ENCODE measurements at places on chromosomes 3 and 15.

DNA sequence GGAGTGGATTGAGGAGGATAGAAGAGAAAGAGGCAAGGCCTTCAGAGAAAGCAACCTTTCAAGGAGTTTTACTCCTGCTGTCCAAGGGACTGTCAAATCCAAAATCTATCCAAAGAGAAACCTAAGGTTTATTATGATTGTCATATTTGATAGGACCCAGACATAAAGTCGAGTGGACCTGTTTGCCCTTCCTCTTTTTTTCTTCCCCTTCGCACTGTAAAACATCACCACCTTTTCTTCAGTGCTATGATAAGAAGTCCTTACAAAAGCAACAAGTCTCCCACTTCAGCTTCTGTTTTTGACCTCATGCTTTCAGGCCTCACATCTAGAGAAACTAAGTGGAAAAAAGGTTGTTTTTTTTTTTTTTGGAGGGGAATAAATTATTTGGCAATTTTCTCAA, 73.0 kb downstream of the TRPC1 start:
- no peak for DNase-seq

GRCh38 chr3:81632659-81633058, 128.8 kb downstream of the GBE1 start:
- DNase-seq, result no peak

DNA sequence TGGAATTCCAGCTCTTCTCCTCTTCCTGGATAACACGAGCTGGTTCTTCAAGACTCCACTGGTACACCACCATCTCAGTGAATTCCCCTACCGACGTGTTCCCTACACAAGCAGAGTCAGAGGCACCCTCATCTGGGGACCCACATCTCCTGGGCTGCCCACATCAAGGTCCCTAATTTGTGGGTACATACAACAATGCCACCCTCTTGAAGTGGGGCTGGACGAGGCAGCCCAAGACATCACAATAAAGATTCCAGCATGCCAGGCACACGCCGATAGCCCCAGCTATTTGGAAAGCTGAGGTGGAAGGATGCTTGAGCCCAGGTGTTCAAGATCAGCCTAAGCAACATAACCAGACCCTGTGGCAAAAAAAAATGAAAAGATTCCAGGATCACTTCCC, 221.2 kb upstream of the LINGO1 start:
- DNase-seq, result no peak

- no peak for DNase-seq
Measured at GRCh38 chr3:122961146-122961545, 66.4 kb downstream of the SEMA5B start.

DNA sequence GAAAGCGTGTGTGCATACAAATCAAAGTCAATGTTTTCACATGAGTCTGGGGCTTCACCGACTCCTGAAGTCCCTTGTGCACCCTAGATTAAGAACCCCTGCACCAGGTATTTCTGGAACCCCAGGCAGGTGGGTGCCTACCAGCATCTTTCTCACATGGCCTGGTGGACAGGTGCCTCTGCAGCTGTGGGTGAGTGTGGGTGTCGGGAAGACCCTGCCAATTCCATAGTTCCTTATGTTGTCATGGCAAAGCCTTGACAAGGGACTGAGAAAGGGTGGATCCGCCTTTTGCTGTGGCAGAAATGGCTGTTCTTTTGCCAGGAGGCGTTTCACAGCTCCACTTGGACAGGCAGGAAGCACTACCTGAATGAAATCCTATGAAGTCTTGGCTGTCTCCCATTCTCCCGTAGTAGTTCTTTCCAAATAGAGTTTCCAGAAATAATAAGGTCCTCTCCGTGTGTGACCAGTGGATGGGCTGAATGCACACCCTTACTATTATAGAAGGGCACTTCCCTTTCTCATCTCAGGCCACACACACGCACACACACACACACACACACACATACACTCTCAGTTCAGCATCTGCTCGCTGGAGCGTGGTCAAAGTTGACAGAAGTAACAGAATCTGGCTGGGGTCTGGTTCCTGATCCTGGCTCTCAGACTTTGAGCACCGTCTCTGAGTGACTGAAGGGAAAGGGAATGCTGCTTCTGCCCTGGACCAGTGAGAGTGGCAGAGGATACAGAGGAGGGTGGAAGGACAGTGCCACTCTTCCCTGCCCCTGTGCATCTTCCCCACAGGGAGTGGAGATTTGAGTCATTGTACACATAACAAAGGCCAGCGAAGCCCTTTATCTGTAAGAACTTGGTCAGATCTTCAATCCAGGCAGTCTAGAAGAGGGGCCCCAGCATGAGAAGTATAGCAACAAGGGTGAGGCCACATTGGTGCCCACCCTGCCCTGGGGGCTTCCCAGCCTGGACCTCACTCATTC, 38.7 kb downstream of the PDIA5 start:
- DNase-seq, result no peak

DNA sequence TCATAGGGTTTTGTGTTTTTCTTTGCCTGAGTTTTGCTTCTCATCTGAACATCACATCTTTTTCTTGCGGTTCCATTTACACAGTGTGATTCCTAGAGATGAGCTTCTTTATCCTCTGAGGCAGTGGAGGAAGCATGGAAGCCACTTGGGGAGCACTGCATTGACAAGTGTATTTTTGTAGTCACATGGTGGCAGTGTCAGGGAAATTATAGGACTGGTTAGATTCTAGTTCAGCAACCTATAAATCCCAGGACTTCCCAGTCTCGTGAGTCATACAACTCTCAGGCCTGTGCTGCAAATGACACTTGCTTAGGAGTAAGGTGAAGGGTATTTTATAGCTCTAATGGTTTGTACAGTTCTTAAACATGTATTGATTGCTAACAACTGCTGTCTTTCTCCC, 58.4 kb downstream of the RBM6 start:
- DNase-seq, result no peak
